ENCODE measurements at places on chromosomes 2 and 18. TPM values are rescaled to one million over a fixed set of nuclear protein-coding genes. Genes with fewer than 3 reads are reported as not detected.

- DNase-seq: no peak
These were observed 281.3 kb downstream of the AGPS start for GRCh38 chr2:177673602-177674595.

- no peak for DNase-seq
These were observed 263.2 kb downstream of the EN1 start for GRCh38 chr2:118584062-118584749.

DNA sequence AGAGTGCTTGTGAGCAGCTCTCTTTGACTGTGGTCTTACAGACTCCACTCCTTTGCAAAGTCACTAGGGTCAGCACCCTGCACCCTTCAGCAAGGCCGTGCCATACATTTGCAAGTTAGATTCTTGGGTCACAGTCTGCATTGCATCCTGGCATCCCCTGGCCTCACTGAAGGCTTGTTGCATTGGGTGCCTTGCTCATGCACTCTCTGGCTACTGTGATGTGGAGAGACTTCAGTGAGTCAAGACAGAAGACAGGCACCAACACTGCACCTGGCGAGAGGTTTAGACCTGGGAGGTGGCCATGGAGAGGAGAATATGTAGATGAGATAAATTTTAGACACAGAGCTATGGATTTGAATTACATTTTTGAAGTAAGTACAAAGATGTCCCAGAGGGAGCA is 146.4 kb upstream of the COPS8 start:
- no peak for DNase-seq

GRCh38 chr2:26581266-26581990 is 59.7 kb downstream of the CIB4 start:
- no peak for DNase-seq

DNA sequence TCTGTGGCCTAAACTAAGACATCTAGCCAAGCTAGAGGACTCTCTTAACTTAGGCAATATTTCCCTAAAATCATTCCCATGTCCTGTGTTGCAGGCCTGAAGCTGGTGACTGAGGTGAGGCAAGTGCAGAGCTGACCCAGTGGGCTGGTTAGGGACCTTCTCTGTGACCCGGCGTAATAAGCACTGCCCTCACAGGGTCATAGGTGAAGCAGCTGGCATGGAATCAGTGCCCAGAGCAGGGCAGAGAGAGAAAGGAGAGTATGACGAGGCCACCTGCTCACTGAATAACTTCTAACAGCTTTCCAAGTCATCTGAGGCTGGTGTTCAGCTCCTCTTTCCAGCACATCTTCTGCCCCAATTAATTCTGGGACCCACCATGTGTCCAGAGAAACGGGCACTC is 197.0 kb downstream of the ANAPC1 start:
- no peak for DNase-seq

- no peak for DNase-seq
These were observed 42.7 kb upstream of the GORASP2 start for GRCh38 chr2:170886386-170886785.

Gene IL37
- not detected for total RNA-seq

Gene HOXD10
- not detected for total RNA-seq

Gene SRD5A2
- total RNA-seq: not detected

Gene LMAN1
- 80.1 TPM for total RNA-seq

Gene MBOAT2
- 8.8 TPM for total RNA-seq
